ENCODE measurements at places on chromosomes 5 and 9. TPM values are rescaled to one million over a fixed set of nuclear protein-coding genes. Genes with fewer than 3 reads are reported as not detected.

IRX1 gene
- total RNA-seq = not detected

F2RL2 gene
- total RNA-seq = 0.31 TPM

DNA sequence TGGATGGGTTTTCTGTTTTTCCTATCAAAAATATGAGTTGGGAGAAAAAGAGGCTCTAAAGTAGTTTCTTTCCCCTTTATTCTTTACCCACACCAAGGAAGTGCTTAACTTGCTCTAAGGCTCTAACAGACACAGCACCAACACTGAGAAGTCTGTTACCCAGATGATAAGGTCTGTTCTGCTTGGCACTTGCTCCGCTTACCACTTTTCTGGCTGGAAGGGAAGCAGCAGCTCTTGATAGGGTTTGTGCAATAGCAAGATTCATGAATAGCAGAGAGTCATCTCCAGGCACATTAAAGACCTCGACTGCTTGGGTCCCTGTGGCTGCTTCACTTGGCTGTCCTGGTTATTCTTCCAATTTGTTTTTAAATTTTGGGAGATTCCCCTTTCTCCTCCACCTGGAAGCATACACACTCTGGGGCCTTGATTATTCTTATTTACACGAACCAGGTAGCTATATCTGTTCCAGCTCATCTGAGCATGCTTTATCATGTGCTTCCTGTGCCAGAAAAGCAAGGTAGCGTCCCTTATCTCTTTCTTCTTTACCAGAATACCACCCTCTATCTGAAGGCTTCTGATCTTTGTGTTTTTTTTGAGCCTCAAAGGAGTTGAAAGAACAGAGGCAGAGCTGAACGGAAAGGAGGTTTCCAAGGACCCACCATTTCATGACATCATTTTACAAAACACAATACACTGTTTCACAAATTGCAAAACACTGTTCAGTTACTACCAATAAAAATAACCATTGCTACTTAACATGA is 24.8 kb downstream of the PPP3R2 start:
- no peak for DNase-seq

- no peak for DNase-seq
These were observed 34.8 kb downstream of the NADK2 start for GRCh38 chr5:36206913-36207312.

GRCh38 chr9:134724912-134725604 is 83.5 kb downstream of the COL5A1 start:
- DNase-seq = no peak

DNA sequence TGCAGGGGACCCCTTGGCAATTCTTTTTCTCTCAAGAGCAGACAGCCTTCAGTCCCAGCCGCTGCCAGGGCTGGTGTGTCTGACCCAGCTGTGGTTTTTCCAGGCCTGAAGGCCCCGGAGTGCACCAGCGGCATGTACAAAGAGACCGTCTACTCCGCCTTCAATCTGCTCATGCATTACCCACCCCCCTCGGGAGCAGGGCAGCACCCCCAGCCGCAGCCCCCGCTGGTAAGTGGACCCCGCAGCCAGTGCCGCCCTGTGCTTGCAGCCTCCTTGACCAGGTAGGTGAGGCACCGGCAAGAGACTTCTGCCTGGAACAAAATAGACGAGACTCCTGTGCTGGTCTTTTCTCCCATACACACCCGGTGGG is 1.3 kb downstream of the TCF7 start:
- DNase-seq = no peak

GRCh38 chr5:133467335-133467779 is 145.0 kb downstream of the FSTL4 start:
- DNase-seq = no peak

- peak; percentile 47 for DNase-seq
These were observed 138.6 kb upstream of the SPEF2 start for GRCh38 chr5:35478856-35479682.

Data from myocyte (in vitro differentiated cells).